AG04450 (cell line): ENCODE measurements at places on chromosomes 5 and 9.

- DNase-seq = no peak
Observed at GRCh38 chr5:167426501-167426900, 864.9 kb upstream of the WWC1 start.

DNA sequence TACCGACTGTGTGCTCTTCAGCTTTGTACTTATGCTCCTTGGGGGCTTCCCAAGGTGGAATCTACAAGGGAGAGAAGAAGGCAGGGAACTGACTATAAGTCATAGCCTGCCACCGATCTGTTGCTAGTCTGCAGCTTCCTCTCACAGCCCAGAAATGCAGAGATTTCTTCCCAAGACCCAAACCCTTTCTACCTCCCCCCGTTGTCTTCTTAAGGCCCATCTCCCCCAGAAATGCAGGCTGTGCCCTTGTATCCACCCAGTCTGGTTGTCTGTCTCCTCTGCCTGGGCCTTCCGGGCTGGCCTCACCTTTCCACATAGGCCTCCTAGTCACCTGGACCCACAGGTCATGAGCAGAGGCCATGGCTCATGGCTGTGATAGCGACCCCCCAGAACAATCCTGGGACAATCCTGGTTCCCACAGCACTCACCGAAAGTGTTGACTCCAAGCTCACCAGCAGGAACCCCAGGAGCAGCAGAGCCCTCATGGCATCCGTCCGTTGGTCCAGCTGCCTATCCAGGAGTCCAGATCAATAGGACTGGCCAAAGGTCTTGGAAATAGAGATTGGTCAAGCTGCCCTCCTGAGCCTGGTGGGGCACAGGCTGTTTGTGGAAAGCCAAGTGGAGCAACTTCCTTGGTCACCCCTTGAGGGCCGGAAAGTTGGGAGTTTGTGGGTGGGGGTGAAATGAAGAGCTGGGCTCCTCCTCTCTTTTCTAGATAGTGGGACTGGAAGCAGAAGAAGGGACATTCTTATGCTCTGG is at the start of gene F12:
Gene F12, minus strand, starts transcription at position 522 of the 759 bp plus-strand sequence. Its CDS starts 37 bp downstream, at position 485.
- no peak for DNase-seq

DNA sequence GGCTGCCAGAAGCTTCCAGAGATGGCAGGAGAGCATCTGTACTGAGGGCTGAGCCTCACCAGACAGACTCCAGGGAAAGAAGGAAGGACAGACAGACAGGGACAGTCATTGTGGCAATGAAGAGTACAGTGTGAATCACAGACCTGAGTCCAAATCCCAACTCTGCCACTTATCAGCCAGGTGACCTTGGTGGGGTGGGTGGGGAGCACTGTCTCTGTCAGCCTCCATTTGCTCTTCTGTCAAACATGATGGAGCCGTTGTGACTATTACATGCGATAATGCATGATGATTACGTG is 85.9 kb upstream of the FSTL4 start:
- no peak for DNase-seq

DNA sequence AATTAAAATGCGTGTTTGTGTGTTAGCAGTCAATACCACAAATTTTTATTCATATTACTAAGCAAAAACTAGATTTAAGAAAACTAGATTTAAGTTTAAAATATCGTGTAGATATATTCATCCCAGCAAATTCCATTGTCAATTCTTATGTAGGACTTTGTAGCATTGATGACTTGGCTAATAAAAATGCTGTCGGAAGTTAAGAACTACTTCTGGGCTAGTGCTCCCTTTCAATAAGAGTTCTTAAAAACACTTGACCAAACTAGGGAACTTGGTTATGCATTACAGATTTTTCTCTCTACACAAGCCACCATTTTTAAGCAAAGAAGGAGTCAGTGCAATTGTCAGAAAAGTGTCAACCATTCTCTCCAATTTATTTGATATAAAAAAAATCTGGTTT is 68.7 kb upstream of the RAD23B start:
- no peak for DNase-seq

DNA sequence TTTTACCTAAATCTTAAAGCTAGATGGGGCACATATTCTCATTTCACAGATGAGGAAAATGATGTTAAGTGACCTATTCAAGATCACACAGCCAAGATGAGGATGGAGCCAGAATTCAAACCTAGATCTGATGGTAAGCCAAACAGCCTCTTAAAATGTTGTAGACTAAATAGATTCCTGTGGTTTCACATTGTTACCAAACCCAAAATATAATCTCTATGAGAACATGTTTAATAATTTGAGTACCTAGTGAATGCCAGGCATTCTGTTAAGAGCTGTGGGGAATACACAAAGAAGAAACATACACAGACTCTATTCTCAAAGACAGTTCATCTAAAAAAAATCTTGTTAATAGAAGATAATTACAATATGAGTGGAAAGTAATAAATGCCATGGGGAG is 25.2 kb downstream of the HOMER1 start:
- no peak for DNase-seq

DNA sequence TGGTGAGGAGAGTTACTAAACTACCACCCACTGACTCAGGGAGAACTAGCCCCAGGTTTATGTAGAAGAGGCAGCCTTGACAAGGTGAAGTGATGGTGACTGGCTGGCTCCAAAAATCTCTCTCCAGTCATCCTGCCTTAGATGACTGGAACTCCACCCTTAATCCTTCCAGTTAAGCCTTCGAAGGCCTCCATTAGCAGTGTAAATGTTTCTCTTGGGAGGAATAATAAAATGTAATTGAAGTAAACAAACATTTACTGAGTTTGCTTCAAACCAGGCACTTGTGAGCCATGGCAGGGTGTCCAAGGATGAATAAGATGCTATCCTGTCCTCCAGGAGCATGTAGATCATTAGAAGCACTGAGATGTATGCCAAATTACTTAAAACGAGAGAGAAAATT is 35.5 kb downstream of the ASTN2 start:
- DNase-seq = no peak

- DNase-seq = no peak
Observed at GRCh38 chr5:13910201-13910600, 34.3 kb downstream of the DNAH5 start.

- no peak for DNase-seq
Observed at GRCh38 chr5:138725818-138726416, 27.3 kb upstream of the CTNNA1 start.

DNA sequence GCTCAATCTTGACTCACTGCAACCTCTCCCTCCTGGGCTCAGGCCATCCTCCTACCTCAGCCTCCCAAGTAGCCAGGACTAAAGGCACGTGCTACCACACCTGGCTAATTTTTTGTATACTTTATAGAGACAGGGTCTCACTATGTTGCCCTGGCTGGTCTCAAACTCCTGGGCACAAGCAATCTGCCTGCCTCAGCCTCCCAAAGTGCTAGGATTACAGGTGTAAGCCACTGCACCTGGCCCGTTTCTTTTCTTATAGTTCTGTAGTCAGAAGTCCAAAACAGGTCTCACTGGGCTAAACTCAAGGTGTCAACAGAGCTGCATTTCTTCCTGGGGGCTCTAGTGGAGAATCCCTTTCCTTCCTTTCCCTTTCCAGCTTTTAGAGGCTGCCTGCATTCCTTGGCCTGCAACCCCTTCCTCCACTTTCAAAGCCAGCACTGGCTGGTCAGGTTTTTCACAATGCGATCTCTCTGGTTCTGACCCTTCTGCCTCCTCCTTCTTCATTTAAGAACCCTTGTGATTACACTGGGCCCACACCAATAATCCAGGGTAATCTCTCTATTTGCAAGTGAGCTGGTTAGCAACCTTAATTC is 16.3 kb downstream of the IRF1 start:
- DNase-seq = no peak

- DNase-seq = no peak
Observed at GRCh38 chr5:125578551-125578950, 832.1 kb upstream of the ZNF608 start.

- no peak for DNase-seq
Observed at GRCh38 chr5:173800340-173800739, 87.8 kb upstream of the CPEB4 start.

- DNase-seq = no peak
Observed at GRCh38 chr5:163190283-163190682, 247.1 kb upstream of the CCNG1 start.

GRCh38 chr9:101787891-101788290 is 49.4 kb upstream of the GRIN3A start:
- DNase-seq = no peak

DNA sequence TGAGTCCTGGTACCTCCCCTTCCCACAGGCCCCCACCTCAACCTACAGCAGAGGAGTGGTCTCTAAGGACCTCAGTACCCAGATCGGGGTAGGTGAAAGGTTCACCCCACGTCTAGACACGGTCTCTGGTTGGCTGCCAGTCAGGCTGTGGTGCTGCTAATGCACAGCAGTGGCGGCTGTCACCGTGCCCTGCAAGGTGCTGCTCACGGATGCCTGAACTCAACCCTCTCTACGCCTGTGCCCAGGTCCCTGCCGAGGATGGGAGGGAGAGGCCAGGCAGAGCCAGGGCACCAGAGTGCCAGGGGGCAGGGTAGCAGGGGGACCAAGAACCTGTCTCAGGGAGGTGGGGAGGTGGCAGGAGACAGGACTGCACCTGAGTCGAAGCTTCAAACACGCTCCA is 14.3 kb downstream of the IER5L start:
- DNase-seq = no peak

- DNase-seq = no peak
Observed at GRCh38 chr9:77251050-77251449, 73.7 kb downstream of the VPS13A start.

GRCh38 chr5:167356374-167356773 is 935.1 kb upstream of the WWC1 start:
- DNase-seq = no peak

- DNase-seq = no peak
Observed at GRCh38 chr5:90359073-90359920, 50.3 kb downstream of the CETN3 start.

DNA sequence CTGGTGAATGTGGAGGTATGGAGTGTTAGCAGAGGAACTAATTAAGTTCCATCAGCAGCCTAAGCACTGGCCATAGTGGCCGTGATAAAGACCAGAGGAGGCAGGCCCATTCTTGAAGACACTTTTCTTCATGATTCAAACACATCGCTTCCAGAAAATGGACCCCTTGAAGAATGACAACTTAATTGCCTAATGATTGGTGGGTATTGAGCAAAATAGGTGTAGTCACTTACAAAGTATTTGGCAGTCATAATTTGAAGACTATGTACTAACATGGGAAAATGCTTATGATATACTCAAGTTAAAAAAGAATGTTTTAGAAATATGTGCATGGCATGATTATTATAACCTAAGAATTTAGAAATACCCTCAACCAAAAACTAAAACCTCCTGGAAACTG is 44.8 kb downstream of the MEGF10 start:
- DNase-seq = no peak

GRCh38 chr9:72906810-72907209 is 46.0 kb downstream of the ALDH1A1 start:
- no peak for DNase-seq

- no peak for DNase-seq
Observed at GRCh38 chr9:134065612-134066419, 2.0 kb downstream of the BRD3 start.

DNA sequence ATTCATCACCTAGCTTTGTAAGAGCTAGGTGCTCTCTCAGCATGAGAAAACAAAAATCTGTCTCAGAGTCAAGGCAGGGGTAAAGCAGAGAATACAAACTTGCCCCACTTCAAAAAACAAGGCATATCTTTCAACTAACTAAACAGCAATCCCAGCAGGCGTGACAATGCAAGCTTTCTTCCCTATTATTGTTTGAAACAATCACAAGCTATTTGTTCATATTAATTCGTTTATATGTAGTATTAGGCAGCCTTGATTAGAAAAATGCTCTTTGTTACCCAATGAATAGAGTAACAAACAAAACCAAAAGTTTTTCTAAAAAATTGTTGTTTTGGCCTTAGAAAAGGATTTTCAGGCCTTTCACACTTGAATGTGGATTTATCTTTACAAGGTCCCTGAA is 71.1 kb downstream of the LPAR1 start:
- DNase-seq = no peak

DNA sequence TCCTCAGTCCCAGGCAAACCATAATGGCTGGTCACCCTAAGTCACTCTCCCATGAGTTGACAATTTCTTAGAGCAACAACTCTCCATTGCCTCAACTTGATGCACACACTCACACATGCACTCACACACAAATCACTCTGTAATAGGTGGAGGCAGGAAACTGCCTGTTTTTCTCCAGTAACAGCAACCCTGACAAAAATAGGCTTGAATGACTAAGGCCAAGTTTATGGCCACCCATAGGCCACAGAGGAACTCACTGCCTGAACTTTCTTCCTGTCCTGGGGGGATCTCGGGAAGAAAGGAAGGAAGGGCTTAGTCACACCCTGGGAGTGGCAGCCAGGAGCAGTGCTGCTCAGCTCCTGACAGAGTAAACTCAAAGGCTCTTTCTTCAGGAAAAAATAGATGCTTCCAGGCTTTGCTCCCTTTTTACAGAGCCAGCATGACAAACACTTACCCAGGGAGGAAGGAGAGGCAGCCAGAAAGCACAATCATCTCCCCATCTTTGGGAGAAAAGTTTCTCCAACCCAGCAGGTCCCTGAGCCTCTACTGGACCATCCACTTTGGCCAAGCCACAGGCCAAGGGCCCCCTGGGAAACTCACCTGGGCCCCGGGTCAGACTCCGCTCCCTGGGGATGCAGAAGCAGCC is 368 bp downstream of the SH3TC2 start:
- no peak for DNase-seq

GRCh38 chr9:69120380-69121154 is 53.5 kb upstream of the TJP2 start:
- DNase-seq = no peak

- DNase-seq = no peak
Observed at GRCh38 chr5:102759700-102760099, 4.6 kb downstream of the PAM start.

DNA sequence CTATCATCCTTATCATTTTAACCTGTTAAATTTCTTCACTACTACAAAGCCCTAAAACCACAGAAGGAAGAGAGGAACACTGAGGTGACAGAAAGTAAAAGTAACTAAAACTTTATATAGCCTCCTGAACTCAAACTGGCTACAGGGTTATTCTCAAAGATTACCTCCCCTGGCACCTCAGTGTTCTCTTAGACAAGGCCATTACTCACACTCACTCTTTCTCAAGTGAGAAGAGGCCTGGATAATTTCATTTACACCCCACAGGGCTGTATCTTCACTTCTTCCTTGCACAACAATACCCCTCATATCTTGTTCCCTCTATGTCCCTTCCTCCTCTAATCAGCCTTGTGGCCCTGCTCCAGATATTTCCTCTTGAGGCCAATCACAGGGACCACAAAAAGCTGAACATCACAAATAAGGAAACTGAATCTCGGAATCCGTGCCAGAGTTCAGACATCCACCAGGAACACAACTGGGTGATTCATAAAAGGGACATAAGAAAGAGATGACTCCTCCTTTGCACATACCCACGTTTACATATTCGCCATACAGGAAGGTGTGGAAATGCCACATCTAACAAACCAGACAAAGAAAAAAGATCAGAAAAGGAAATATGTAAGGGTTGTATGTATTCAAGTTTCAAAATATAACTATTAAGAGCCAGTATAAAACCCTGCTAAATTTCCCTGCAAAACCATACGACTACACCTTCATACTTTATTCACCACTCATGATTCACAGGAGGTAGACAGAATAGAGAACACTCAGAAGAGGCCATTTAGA is 1.7 kb upstream of the KLHL3 start:
- DNase-seq = no peak
